ENCODE measurements at places on chromosomes 1 and 21.

DNA sequence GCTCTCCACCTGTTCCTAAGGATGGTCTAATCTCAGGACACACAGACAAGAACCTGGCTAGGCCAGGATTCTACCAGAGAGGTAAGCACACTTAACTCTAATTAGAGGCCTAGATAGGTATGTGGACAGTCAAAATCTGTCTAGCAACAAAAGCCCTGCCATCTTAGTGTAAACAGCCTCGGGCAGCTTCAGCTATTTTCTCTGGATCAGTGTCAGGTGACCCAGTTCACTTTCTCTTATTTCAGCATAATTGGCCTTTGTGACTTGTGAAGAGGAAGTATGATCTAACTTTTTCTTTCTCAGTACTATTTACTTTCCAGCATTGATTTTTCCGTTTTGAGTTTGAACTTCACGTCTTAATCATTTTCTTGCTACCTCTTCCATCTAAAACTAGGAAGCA lies 217.7 kb downstream of the CRB1 start:
- DNase-seq: peak; percentile 42

GRCh38 chr1:74431531-74431930 lies 80.9 kb downstream of the LRRC53 start:
- DNase-seq: no peak

GRCh38 chr1:155070721-155071569 lies 7.4 kb downstream of the EFNA4 start:
- no peak for DNase-seq

DNA sequence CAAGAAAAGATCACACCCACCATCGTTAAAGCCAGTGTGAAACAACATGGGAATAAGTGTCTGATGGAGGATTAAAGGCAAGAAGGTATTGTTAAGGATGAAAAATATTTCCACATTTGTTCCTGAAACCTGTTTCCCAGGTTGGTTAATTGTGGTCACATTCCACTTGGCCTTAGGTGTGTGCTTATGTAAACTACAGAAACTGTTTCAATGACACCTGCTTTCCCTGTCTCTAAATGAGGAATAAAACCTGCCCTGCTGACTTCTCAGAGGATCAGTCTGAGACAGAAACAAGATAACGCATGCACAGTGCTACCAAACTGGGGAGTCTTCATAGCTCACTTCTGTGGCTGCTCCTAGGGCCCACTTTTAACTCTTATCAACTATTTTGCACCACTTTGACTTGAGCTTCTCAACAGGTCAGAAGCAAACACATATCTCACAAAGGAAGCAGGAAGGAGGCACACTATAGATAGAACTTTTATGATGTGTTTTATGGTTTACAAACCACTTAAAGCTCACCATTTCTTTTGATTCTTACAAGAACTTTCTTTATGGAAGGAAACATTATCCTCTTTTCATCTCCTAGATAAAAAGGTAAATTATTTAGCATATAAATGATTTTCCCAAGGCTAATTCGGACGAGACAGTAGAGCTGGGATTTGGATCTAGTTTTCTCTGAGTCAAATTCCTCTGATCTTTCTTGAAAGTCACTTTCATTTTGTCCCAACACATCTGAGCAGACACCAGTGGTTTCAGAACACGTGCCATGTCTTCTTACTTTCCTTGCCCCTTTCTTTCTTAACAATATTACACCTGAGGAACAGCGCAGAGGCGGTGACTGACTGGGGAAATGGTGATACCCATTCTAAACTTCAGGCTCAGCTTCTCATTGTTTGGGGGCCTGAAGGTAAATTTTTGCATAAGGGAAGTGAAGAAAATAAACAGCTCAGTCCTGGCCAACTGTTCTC lies 33.4 kb downstream of the CYP2J2 start:
- DNase-seq: no peak

- no peak for DNase-seq
Measured at GRCh38 chr1:84570436-84571149, 3.6 kb downstream of the CTBS start.

GRCh38 chr21:44991538-44992483 lies 52.0 kb downstream of the SLX9 start:
- no peak for DNase-seq

- no peak for DNase-seq
Measured at GRCh38 chr21:37475186-37475868, 108.8 kb downstream of the DYRK1A start.

DNA sequence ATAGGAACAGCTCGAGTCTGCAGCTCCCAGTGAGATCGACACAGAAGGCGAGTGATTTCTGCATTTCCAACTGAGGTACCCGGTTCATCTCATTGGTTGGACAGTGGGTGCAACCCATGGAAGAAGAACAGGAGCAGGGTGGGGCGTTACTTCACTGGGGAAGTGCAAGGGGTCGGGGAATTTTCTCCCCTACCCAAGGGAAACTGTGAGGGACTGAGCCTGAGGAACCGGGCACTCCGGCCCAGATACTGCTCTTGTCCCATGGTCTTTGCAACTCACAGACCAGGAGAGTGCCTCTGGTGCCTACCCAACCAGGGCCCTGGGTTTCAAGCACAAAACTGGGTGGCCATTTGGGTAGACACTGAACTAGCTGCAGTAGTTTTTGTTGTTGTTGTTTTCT lies 307.1 kb downstream of the AMY1C start:
- DNase-seq: no peak

- no peak for DNase-seq
Measured at GRCh38 chr1:207838156-207839082, 72.5 kb downstream of the CD34 start.

DNA sequence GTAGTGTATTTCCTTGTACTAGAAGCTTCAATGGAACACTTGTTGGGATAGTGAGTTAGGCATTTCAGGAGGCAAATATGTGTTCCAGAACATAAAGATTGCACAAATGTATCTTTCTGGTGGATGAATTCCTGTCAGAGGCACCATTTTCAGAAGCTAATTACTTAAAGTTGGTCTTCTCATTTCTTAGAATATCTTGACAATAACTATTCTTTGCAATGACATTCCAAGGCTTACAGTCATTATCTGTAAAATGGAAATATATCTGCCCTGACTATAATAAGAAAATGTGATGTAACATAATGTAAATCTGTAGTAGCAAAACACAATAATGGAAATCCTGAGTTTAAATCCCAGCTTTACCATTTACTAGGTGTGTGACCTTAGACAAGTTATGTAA lies 2.7 kb downstream of the VCAM1 start:
- no peak for DNase-seq

- DNase-seq: no peak
Measured at GRCh38 chr1:32701421-32701911, 1.1 kb downstream of the SYNC start.

DNA sequence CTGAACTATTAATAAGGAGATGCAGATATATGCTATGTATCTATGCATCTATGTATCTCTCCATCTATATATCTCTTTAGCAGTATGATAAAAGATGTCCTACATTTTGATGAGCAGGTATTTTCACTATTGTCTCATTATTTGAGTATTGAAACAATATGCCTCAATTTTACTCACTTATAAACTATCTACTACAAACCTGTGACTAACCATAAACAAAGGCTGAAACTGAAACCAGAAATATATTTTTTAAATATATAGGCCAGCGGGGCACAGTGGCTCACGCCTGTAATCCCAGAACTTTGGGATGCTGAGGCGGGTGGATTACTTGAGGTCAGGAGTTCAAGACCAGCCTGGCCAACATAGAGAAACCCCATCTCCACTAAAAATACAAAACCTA lies 22.0 kb downstream of the EIF4G3 start:
- DNase-seq: no peak

- no peak for DNase-seq
Measured at GRCh38 chr21:41479686-41480085, 28.3 kb downstream of the TMPRSS2 start.

GRCh38 chr1:21594501-21594900 lies 74.7 kb downstream of the RAP1GAP start:
- no peak for DNase-seq

DNA sequence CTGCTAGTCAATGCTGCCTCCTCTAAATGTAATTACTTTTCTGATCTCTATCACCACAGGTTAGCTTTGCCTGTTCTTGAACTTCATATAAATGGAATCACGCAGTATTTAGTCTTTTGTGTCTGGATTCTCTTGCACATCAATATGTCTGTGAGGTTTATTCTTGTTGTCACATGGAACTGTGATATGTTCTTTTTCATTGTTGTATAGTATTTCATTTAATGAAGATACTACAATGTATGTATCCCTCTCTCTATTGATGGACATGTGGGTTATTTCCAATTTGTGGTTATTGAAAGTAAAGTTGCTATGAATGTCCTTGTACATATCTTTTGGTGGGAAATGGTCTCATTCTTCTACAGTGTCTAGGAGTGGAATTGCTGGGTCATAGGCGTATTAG lies 16.7 kb upstream of the PADI1 start:
- no peak for DNase-seq

DNA sequence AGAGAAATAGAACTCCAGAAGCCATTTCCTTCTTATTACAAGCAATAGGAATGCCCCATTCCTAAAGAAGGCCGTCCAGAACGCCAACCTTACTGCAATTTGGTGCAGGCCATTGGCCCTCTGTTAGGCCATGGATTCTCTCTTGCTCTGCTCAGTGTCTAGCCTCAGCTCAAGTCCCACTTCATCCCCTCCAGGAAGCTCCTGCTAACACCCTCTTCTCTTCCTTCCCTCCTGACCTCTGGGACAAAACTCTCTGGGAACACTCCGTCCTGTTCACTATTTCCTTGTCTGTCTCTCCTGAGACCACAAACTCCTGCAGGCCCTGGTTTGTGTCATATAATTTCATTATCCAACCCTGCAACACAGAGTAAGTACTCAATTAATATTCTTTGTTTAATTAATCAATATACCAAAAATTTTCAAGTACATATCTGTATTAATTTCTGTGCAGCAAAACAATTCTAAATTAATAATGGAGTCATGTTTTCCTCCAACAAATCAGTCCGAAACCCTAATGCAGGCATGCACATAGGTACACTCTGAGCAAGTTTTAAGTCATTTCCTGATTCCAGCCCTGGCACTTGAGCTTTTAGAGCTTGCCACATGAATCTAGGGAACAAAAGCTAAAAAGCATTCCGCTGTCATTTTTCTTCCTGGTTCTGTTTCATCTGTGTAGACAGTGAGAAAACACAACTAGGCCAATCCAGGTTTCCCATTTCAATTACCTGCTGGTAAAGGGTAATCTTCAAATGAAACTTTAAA lies 245.3 kb downstream of the SETD4 start:
- no peak for DNase-seq

GRCh38 chr21:46159390-46159789 lies 4.0 kb upstream of the FTCD start:
- no peak for DNase-seq

GRCh38 chr1:12028957-12029511 lies 9.7 kb downstream of the MIIP start:
- no peak for DNase-seq

DNA sequence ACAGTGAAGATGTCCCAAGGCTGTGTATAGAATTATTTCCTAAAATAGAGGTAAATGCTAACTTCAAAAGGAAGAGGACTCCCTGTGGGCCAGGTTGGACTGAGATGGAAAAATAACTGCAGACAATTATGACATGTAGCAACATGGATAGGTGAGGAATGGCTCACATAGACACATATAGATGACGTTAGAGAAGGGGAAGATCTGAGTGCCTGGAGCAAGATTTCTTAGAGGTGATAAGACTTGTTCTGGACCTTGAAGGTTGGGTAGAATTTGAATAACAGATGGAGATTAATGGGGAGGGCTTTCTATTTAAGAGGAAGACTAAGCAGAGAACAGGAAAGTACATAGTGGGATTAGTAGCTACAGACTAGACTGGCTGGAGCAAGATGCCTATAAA lies 76.9 kb downstream of the C1orf21 start:
- no peak for DNase-seq

DNA sequence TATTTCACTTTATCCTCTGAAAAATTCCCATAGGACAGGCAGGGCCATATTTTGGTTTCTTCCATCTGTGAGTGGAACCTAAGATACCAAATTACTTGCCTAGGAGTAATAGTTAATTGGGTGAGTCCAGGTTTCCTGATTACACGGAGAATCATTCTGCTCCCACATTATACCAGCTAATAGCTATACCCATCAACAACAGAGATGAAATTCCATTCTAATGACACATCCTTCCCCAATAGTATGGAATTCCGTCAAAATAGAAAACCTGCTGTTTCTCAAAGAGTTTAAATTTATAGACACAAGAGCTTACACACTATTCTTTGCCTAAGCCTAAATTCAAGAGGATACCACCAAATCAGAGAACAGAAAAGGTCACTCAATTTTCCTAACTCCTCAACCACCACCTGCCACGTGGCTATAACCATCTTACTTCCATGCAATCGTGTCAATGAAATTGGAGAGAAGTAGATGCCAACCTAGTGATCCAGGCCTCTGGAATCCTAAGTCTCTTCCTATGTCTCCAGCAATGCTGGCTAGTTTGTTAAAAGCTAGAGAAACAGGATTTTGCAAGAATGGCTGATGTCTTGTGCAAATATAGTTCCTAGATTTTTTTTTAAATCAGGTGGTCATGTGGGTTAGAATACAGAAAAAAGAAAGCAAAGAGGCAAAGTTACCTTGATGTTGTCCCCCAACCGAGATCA lies 6.2 kb downstream of the PPT1 start:
- no peak for DNase-seq

DNA sequence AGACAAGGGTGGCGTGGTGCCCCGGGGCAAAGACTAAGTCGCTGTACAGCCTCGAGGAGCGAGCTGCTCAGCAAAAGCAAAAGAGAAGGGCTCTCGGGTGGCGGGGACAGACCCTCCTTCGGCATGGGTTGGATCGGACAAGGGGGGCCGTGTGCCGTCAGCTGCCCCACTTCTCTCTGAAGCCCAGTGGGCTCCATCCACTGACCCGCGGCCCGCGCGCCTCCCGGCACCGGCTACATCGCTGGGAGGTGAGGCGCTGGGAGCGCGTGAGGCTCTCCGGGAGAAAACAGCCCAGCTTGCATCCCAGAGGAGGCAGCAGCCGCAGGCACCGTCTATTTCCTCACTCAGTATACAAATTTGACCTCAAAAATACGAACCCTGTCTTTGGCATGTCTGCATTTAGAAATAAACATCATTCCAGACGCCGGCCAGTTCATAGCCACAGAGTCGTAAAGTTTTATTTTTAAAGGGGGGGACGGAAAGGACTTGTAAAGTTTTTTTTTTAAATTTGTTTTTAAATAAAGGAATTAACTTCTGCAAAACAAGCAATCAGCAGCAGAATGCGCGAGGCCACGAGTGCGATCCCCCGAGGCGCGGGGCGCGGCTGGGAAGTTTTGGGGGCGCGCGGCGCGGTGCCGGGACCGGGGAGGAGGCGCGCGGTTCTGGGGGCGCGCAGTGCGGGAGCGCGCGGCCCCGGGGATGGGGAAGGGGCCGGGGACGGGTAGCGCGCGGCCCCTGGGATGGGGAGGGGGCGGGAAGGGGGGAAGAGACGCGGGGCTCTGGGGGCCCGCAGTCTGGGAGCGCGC lies 689 bp upstream of the GPR137B start:
- peak; percentile 38 for DNase-seq
